Foreskin fibroblast (primary cell): ENCODE measurements at places on chromosomes 2 and 18.

DNA sequence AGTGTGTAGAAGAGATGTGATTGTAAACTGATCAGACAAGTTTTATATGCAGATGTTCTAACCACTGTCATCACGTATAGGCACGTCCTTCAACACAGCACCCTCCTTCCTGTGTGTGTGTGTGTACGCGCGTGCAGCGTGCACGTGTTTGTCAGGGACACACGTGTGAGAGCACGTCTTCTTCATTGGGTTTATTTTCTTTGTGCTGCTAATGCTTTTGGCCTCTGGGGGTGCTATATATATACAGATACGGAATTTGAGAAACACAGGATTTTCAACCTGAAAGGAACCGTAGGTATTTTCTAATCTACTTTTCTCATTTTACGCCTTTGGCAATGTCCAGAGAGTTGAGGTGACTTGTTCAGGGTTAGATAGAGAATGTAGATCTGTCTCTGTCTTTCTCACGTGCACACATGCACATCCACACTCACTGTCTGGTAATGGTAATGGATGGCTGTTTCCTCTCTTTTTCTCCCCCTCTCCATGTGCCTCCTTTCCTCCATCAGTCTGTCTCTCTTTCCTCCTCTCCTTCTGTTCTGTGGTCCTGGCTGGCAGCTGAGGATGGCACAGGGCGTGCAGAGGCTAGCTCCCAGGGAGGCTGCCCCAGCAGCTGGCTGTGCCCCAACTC lies 13.4 kb upstream of the CELF4 start:
- no peak for DNase-seq

- DNase-seq: no peak
These were observed 76.8 kb upstream of the HDAC4 start for GRCh38 chr2:239477591-239477990.

DNA sequence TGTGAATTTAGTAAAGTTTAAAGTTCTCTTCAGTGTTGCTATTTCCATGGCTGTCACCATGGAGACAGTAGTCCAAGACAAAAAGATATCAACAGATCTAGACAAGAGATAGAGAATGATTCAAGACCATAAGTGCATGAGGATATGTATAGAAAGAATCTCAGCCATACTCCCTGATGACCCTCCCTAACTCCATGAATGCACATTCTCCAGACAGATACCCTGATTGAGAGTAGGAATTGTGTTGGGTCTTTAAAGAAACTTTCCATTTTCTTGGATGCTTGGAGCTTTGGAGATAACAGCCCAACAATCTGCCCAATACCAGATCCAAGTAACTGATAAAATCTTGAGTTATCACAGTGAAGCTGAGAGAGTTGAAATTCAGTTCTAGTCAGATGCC lies 1601.2 kb upstream of the CELF4 start:
- no peak for DNase-seq

DNA sequence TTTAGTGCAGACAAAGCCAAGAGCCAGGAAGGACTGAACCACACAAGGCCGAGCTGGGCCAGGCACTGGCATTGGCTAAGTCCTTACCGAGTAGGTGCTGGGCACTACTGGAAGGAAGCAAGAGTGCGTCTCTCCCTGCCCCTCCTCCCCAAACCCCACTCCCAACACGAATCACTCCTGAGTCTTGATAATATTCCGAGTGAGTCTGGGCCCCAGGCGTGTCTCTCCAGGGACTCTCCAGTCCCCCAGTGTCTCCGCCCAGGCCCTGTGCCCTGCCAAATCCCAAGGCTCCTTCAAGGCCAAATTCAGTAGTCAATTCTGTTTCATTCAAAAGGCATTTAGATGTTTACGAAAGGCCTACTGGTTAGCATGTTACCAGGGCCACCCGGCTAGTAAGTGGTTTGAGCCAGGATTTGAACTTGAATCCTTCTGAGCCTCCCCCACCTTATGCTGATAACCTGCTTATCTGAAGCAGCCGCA lies 82.8 kb downstream of the GLI2 start:
- peak; percentile 89 for DNase-seq

DNA sequence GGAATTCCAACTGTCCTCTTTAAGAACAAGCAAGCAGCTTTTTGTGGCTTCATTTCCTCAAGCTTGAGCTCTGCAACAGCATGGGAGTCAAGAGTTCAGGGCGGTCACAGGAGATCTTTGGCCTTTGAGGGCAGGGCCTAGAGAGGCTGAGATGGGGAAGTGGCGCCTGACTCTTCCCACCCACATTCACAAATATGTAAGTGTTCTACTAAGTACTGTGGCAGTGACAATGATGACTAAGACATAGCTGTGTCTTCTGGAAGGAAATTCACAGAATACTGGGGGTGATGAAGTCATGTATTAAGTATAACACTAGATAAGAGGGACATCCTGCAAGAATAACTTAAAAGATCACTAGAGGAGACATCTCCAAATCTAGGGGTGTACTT lies 15.0 kb downstream of the RND3 start:
- peak; percentile 91 for DNase-seq

DNA sequence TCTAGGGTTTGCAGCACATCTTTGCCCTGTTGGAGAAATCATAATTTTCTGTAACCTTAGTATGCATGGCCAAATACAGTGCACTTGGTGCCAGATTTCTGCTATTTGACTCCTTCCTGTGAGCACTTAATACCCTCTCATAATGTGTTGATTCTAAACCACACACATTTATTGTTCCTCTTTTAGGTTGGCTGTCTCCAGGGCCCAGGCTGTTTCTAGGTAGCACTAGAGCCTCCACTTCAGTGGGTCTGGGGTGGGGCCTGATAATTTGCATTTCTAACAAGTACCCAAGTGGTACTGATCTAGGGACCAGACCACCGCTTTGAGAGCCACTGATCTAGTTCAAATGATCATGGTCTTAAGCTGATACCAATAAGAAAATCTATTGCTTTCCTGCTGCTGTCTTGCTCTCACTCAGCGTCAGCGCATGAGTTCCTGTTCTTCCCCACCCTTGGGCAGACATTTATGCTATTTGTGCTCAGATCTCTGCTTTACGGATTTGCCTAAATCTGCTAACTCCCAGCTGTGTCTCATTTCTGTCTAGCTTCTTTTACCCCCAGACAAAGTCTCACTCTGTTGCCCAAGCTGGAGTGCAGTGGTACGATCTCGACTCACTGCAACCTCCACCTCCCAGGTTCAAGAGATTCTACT lies 7.4 kb downstream of the PTRHD1 start:
- DNase-seq: no peak

DNA sequence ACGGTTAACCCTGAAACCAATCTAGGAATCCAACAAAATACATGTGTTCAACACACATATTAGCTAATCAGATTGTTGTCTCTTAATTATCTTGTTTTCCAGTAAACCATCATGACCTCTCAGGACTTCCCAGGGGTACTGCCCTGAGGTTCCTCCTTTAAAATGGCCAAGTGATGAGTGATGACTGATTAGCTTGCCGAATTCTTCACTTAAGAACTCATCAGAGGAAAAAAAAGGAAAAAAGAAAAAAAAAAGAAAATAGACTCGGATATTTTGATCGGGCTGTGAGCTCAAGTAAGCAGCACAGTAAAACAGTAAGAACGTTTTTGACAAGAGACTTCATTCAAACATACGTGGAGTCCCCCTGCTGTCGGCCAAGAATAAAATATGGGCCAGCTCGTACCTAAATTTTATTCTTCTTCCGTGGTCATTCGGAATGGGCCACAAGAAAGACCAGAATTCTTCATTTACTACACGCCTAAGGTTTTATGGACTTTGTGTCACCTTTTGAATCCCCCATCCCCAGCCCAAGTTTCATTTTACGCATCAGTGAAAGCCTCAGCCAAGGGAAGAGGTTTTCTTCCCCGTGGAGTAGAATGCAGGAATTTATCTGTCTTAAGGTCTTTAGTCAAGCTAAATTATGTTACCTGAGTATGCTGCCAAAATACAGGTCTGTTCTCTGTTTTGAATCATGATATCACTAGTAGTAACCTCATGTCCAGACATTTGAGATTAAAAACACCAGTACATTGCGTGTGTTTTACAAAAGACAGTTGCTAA lies 40.5 kb downstream of the COLEC12 start:
- DNase-seq: no peak

DNA sequence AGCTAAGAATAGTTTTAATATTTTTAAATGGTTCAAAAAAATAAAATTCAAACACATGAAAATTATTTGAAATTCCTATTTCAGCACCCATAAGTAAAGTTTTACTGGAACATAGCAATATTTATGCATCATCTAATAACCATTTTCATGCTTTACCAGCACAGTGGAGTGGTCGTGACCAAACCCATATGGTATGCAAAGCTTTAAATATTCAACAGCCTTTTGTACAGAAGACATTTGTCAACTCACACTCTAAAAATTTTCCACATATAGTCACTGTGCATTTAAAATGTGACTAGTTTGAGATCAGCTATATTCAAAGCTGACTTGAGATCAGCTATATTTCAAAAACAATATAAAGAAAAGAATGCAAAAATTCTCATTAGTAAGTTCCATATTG lies 46.2 kb downstream of the PUM2 start:
- peak; percentile 26 for DNase-seq
